SJSA1 (cell line): ENCODE measurements at places on chromosomes 11 and 22. TPM values are rescaled to one million over a fixed set of nuclear protein-coding genes. Genes with fewer than 3 reads are reported as not detected.

RAB36 gene
- 0.42 TPM in 1 of 2 replicates, not detected in the other for total RNA-seq

DNA sequence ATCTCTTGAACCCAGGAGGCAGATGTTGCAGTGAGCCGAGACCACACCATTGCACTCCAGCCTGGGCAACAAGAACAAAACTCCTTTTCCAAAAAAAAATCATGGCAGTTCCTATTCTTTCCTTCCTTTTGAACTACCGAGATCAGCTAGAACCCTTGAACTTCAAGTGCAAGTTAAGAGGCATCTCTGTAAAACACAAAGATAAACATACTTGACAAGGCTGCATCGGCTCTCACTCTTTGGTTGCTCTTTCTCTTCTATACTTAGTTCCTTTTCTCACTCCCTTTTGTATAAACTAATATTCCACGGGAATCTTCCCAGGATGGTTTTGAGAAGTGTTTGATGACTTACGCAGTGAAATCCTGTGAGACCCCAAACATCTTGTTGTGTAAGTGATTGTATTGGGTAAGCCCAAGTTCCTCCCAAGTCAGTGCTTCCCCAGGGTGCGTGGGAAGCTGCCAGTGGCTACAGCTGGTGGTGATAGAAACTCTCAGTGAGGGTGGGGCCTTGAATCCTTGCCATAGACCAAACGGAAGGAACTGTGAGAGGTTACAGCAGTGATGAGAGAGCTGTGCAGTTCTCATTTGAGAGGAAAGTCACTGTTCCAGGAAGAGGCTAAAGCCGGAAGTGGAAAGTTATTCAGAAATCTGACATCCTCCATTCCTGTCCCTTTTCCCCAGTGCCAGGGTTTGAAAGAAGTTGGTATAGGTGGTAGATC lies 24.1 kb upstream of the CDC42EP2 start:
- peak overlapping the region; percentile 93 for H3K27ac ChIP-seq
- H3K4me3 ChIP-seq: no peak overlapping the region
- peaks cover 35% of the 10 kb centered on the region for H3K4me1 ChIP-seq
- no peaks in the 10 kb centered on the region for H3K27me3 ChIP-seq

DNA sequence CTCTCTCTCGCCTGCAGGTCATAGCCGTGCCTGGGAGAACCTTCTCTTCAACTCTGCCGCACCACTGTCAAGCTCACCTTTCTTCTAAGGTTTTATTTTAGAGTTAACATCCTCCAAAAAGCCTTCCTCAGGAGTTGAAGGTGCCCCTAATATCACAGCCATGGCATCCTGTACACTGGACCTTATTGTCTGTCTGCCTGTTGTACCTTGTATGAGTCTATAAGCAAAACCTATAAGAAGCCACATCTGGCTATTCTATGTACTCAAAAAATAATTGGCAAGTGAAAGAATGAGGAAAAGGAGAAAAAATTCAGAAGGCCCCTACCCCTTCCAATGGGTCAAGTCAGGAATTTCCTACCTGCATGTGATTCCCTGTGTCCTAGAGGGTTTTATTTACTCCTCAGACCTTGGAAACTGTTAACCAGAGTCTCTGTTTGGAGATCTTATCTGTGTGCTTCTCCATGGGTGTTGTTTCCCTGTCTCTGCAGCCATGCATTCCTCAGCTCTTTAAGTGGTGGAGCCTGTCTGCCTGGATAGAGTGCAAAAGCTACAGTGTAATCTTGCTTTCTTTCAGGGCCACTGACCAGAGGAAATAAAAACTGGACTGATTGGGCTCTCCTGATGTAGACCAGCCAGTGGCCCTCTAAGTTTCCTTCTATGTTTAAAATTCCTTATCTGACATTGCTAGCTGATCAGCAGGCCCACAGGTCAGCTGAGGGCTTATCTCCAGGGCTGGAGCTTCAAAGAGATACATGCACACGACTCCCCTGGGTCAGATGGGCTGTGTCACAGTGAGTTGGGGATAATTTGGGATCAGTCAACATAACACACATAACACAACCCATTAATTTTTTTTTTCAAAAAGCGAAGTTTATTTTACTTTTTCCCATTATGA lies 37.6 kb upstream of the TMEM135 start:
- H3K27me3 ChIP-seq: no peaks in the 10 kb centered on the region
- H3K27ac ChIP-seq: no peak overlapping the region
- H3K4me3 ChIP-seq: no peak overlapping the region
- DNase-seq: no peak
- H3K36me3 ChIP-seq: no peaks in the 10 kb centered on the region
- no peaks in the 10 kb centered on the region for H3K4me1 ChIP-seq

DNA sequence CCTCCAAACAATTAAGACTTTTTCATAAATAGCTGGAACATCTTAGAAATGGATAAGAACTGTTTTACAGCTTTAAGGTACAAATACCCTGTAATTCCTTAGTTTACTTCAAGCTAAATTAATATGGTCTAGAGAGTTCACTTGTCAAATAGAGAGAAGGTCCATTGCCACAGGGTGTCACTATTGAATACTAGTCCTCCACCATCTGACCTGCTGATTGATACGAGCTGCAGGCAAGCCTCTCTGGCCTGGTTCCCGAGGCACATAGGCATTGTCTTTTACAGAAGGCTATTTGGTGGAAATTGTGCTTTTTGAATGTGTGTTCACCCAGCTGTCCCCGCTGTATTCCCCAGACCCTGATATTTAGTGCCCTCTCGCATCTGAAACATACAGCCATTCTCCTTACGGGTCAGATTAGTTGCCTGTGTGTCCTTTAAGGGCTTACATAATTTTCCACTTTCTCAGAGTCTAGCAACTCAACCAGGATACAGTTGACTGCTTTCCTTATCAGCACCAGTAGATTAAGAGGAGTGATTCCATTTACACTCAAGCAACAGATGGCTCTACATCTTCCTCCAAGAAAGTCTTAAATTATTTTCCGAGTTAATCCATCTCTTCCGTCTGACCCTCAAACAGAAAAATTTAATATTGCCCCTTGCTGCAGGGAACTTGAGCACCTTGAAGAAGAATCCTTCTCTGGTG lies 788.8 kb upstream of the FAT3 start:
- no peak for DNase-seq
- H3K4me3 ChIP-seq: no peak overlapping the region
- H3K27ac ChIP-seq: no peak overlapping the region
- H3K36me3 ChIP-seq: no peaks in the 10 kb centered on the region
- no peaks in the 10 kb centered on the region for H3K27me3 ChIP-seq

DNA sequence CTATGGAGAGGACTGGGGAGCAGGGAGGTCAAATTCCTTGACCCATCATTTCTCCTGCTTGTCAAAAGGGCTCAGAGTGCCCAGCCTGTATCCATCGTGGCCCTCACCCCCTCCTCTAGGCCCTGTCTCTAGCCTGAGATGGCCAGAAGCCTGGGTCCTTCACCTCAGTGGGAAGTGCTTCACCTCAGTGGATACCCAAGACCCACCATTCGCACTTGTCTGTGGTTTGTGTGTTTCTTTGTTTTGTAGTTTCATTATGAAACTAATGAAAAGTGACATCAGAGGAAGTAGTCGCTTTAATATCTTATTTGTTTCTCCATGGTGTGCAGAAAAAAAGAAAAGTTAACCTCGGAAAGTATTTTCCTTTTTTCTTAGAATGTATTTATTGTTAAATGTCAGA lies 194.0 kb upstream of the CADM1 start:
- DNase-seq: no peak
- no peak overlapping the region for H3K4me3 ChIP-seq
- no peaks in the 10 kb centered on the region for H3K36me3 ChIP-seq
- H3K27ac ChIP-seq: no peak overlapping the region
- no peaks in the 10 kb centered on the region for H3K27me3 ChIP-seq

GRCh38 chr11:32326522-32326921 lies 108.8 kb downstream of the WT1 start:
- H3K27ac ChIP-seq: no peak overlapping the region
- no peaks in the 10 kb centered on the region for H3K4me1 ChIP-seq
- H3K27me3 ChIP-seq: no peaks in the 10 kb centered on the region; the same call in 1 of the 2 replicates
